Forelimb muscle (tissue), 1 donor: ENCODE measurements at places on chromosomes 3 and 15. TPM values are rescaled to one million over a fixed set of nuclear protein-coding genes. Genes with fewer than 3 reads are reported as not detected.

DNA sequence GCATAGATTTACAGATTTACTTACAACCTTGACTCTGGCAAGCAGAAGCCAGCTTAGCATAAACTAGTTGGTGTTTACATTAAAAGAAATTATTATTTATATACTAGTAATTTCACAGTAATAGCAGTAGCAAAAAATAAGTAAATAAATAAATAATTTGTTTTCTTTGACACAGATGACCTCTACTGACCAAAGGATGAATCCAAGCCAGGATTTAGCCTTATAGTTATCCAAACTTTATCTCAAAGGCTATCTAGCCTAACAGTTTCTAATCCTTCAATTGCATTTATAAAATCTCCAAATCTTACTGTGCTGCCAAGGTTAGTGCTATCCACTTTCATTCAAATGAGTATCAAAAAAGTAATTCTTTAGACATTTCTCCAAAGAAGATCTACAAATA lies 64.3 kb downstream of the FRMD5 start:
- no peak for DNase-seq

- DNase-seq, result no peak
These were observed 147.1 kb upstream of the GBE1 start for GRCh38 chr3:81908561-81908960.

- DNase-seq, result no peak
These were observed 99.5 kb downstream of the ATG7 start for GRCh38 chr3:11371747-11372146.

DNA sequence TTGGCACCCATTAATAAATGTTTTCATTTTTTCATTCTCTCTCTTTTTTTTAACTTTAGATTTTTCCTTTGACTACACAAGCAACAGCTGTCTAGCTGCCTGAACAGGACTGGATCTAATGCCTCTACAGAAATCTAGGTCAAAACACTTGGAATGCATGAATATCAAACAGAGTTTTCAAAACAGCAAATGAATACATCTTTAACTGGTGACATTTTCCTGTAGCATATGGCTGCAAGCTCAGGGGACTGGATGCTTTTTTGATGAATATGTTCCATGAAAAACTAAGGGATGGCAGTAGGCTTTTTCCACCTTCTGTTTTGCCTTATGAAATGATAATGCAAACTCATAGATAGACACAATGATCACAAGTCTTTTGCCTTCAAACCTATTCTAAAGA lies 661.7 kb downstream of the MCTP2 start:
- no peak for DNase-seq

DNA sequence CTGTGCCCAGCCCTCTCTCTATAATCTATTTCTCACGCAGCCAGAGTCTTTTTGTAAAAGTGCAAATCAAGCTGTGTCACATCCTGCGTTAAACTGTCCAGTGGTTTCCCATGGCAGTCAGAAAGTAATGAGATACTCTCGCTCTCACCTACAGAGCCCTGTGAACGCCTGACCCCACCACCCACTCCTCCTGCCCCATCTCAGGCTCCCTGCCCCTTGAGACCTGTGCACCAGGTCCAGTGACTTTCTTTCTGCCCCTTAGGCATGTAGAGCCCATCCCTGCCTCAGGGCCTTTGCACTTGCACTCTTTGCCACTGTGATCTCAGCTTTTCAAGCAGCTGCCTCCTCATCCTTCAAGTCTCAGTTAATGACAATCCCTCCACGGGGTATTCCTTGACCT lies 58.3 kb upstream of the RASGRP1 start:
- DNase-seq, result no peak

- no peak for DNase-seq
These were observed 45.7 kb upstream of the VGLL3 start for GRCh38 chr3:87036671-87037070.

- DNase-seq, result no peak
These were observed 120.2 kb downstream of the EPHA3 start for GRCh38 chr3:89227634-89228033.

DNA sequence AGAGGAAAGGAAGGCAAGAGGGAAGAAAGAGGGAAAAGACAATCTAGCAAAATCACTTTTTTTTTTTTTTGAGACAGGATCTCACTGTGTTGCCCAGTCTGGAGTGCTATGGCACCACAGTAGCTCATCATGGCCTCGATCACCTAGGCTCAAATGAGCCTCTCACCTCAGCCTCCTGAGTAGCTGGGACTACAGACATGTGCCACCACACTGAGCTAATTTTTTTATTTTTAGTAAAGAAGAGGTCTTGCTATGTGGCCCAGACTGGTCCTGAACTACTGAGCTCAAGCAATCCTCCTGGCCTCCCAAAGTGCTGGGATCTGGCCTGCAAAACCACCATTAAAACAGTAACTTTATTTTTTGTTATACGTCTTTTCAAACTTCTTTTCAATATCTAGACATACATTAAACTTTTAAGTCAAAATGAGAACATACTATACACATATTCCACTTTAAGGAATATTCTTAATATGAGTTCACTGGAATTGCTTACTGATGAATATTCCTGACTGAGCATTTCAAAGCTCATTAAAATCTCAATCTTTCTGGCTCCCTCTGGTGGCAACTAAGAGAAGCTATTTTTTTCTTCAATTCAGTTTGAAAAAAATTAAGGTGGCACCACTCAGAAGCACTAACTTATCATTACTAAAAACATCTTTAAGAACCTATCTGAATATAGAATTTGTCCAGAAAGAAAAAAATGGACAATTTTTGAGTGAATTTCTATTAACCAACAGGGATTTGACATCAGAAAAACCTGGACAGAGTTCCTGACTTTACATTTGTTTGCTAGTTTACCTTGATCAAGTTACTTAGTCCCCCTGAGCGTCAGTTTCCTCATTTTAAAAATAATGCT lies 40.9 kb downstream of the UACA start:
- DNase-seq, result no peak

- peak; percentile 49 for DNase-seq
These were observed 714.3 kb upstream of the CFAP20DC start for GRCh38 chr3:59764171-59764570.

DNA sequence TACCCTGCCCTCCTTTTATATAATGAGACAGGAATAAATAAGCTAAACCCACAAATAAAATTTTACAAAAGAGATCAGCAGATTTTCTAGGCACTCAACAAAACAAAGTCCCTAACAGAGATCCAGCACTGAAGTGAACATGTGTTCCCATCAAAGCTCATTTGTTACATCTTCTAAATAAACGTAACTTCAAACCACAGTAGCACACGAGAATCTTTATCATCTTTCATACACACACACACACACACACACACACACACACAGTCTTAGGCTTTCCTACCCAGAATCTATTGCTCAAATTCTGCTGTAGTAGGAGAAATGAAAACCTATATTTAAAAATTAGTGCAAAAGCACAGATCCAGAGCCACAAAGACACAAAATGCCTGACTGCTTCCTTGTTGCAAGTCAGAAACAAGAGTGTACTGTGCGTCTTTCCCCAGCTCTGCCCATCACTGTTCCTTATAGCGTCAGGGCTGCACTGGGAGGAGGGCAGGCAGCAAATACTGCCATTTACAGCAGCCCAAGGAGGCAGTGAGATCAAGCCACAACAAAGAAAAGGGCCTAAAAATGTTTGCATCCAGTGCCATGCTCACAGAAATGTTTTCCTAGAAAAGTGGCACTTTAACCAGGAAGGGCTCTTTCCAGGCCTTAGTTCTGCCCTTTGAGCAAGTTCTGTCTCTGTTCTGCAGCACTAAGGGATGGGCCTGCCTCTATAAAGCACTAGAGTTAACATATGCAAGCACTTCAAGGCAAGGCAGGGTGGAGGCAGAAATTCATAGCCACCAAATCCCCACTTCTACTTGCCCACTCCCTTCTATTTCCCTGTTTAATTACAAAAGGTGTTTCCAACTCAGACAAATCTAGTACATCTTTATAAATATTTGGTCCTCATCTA lies 6.0 kb downstream of the IP6K1 start:
- DNase-seq, result no peak

DNA sequence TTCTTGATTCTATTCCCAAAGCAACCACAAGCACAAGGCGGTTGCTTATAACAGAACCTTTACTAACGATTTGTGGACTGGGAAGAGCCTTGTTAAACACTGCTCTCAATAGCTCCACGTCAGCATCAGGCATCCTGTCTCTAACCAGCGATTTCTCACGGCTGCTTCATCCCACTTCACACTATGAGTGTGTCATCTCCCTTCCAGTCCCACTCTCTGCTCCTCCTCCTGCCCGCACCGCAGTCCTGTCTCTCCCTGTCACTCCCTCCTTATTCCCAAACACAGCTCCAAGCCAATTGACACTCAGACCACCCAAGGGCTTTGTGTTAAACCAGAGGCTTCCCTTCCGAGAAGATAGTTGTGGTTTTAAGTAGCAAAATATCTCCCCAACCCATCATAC lies 94.8 kb downstream of the ABHD5 start:
- no peak for DNase-seq

- no peak for DNase-seq
These were observed 6.2 kb downstream of the UBE2E1 start for GRCh38 chr3:23811919-23812318.

GRCh38 chr3:54830658-54831057 lies 97.2 kb downstream of the LRTM1 start:
- DNase-seq, result no peak

DNA sequence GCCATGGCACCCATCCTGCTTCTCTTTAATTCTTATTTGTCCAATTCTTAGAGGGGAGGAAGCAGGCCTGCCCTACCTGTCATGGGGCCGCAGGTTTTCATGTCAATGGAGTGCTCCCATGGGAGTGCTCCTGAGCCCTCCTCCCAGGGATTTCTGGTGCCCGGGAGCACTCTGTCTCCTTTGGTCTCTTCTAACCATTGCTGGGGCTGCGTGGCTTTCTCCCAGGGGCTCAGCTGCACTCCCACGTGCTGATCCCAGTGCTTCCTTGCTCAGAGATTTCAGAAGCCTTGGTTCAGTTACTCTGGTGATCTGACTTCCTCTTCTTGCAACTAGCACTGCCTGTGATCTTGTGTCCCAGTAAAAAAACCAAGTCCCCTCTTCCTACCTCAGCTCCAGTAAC lies 68.0 kb upstream of the ARL8B start:
- no peak for DNase-seq

DNA sequence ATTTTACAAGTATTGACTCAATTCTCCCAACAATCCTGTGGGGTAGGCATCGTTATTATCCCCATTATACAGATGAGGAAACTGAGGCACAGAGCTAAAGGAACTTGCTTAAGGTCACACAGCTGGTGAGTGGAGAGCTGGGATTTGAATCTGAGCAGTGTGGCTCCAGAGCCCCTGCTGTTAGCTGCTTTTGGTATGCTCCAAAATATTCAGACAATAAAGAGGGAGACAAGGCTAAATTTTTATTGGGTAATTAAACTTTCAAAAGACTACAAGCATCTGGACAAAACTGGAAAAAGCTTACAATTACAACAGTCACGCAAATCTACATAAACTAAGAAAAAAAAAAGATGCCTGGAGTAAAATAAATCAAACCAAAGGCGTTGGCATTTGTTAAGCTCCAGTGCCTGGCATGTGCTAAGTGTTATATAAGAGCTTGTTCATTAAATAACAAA lies 27.7 kb downstream of the CCDC13 start:
- no peak for DNase-seq

- DNase-seq, result no peak
These were observed 11.9 kb downstream of the SMAD6 start for GRCh38 chr15:66713843-66714508.

DNA sequence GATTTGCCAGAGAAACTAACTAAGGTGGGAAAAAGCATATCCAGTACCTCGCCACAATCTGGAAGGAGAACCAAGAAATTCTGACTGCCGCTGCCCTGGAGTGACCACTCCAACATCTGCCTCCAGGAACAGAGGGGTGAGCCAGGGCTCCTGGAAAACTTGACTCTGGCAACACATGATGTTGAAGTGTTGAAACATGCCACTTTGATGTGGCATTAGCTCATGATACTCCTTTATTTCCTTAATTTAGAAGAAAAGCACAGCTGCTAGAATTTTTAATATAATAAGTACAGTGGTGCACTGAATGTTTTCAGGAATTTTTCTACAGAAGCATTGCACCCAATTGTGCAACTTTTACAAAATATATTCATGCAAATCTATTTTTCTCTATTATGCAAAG lies 109.9 kb upstream of the BCL6 start:
- DNase-seq, result no peak

GRCh38 chr15:95559875-95560394 lies 770.6 kb upstream of the NR2F2 start:
- DNase-seq, result no peak

DNA sequence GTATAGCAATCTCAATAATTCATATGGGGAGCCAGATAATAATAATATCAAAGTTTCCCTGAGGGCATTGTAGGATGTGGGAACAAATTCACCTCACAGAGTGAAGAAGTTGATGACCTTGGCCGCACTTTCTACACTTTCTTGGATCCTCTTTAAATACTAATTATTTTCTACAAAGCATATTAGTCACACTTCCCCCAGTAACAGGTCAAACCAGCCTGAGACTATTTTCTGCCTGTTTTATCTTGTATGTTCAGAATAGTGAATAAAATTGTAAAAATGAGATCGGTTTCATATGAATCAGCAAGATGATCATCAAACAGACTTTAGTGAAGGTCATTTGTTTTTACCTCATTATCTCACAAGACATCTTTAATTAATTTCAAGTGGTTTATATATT lies 2.3 kb upstream of the OR5K3 start:
- no peak for DNase-seq

GRCh38 chr15:78194568-78194925 lies 39.8 kb downstream of the ACSBG1 start:
- no peak for DNase-seq

- no peak for DNase-seq
These were observed 7.9 kb downstream of the CCR4 start for GRCh38 chr3:32959371-32959770.

DNA sequence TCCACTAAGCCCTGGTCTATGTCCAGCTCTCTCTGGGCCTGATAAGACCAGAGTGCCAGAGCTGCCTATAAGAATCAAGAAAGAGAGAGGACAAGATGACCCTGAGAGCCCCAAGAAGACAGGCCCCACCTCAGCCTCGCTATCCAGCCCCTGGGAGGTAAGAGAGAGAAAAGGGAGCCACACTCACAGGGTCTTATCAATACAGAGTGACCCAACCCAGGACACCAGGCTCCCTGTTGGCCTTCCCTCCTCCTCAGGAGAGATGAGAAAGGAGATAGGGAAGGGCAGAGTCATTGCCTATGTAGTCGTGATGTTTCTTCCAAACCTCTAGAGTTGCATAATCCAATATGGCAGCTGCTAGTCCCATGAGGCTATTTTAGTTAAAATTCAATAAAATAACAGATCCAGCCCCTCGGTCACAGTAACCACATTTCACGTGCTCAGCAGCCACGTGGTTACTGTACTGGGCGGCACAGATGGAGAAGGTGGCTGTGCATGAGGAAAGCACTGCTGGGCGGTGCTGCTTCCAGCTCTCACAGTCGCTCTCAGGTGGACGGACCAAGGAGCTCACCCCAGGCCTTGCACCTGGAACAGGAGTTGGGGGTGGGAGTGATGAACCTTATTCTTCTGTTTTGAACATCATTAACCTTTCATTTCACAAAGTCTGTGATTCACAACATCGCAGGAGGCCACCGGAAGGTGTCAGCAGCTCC lies 525.8 kb downstream of the SHQ1 start:
- no peak for DNase-seq

Gene IL12A
- 0.58 TPM for polyA plus RNA-seq

Gene PCCB
- 30.6 TPM for polyA plus RNA-seq

Gene TUSC7
- not detected for polyA plus RNA-seq

Gene MNS1
- polyA plus RNA-seq, result 5.4 TPM

Gene TEX264
- 21.7 TPM for polyA plus RNA-seq

Gene BSN
- polyA plus RNA-seq, result 1.2 TPM

Gene TNK2
- 139 TPM for polyA plus RNA-seq

Gene UROC1
- polyA plus RNA-seq, result 0.10 TPM

Gene GRK7
- polyA plus RNA-seq, result 0.10 TPM

Gene C3orf85
- not detected for polyA plus RNA-seq

Gene DLL4
- polyA plus RNA-seq, result 14.1 TPM

Gene TMEM212
- polyA plus RNA-seq, result 0.11 TPM

Gene UNC45A
- 23.2 TPM for polyA plus RNA-seq

Gene LHFPL4
- polyA plus RNA-seq, result 0.05 TPM
